GOT3 (cell line): ENCODE measurements at places on chromosomes 5 and 9.

GRCh38 chr5:143153332-143154119, 250.0 kb downstream of the NR3C1 start:
- DNase-seq: no peak

GRCh38 chr5:138149530-138149929, 10.3 kb upstream of the NME5 start:
- no peak for DNase-seq

- DNase-seq: no peak
These were observed 158.5 kb upstream of the RGS7BP start for GRCh38 chr5:64347309-64347708.

- no peak for DNase-seq
These were observed 44.5 kb downstream of the IPO11 start for GRCh38 chr5:62457071-62457470.

GRCh38 chr5:141590127-141590526, 28.7 kb downstream of the DIAPH1 start:
- no peak for DNase-seq

- DNase-seq: no peak
These were observed 168.7 kb upstream of the FST start for GRCh38 chr5:53311681-53312080.

DNA sequence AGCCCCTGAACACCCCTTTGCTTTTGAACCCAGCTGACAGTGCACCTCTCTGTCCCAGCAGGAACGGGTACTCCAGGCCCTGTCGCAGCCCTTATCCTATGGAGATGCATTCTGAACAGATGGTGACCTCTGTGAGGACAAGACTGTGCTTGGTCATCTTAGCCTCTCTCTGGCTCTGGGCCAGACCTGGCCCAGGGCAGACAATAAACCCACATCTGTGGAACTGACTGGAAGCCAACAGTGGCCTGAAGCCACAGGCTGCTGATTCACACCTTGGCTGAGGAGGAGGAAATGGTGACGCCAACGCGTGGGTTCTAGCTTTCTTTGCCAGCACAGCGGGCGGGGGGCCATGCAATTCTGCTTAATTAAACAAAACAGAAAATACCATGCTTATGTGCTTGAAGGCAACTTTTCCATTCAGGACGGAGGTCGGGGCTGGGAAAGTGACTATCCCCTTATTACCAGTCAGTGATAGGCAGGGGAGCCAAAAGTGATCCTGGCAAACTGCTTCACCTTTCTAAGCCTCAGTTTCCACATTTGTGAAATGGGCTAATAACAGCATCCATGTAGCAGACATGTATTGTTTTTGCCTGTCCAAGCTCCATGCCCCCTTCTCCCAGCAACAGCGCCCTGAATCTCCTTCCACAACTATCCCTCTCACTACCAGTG, 10.8 kb downstream of the SH3PXD2B start:
- DNase-seq: peak; percentile 66
